ENCODE measurements at places on chromosomes 7 and 10.

DNA sequence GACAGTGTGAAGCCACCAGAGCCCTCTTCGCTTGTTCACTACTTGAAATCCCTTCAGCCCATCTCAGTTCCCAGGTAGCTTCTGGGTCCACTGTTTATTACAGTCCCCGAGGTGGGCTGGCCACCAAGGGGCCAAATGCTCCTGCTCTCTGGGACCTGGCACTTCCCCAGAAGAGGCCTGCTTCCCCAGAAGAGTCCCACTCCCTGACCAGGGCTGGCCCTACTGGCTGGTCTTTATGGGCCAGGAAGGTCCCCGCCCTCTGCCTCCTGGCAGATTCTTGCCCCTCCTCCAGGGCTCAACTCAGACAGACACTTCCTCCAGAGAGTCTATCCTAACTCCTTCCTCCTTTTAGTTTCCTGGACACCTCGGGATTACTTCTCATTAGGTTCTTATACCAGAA, 70.7 kb upstream of the LRRC18 start:
- no peak for DNase-seq

DNA sequence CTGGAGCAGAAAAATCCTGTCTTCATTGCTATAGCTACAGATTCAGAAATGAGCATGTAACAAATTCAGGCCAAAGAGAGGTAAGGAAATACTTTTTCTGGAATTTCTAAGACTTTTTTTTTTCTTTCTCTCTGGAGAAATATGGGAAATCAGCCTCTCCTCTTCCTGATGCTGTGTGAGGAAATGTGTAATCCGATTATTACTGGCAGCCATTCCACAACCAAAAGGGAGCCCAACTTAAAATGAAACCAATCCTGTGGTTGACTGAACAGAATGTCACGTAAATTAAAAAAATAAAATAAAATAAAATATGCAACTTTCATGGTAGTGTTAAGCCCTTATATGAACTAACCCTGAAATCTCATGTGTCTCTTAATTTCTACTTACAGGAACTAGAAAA, 10.7 kb upstream of the POT1 start:
- DNase-seq = no peak

GRCh38 chr10:102669206-102670064, 25.2 kb downstream of the TRIM8 start:
- DNase-seq = no peak

DNA sequence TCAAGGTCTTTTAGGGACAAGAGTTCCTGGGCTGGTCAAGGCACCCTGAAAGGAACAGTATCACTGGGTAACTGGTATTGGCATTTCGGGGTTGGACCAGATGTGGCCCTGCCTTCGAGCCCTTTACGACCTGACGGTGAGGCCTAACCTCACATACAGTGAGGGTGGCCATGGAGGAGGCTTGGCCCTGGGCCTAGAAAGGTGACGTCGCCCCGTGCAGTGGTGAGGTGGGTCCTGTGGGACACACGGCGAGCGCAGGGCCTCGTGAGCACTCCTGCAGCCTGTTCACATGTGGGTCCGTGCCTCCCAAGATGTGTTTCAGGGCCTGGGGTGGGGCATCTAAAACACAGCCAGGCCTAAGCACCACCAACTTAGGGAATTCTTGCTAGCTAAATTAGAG, 36.1 kb downstream of the CRHR2 start:
- no peak for DNase-seq

- DNase-seq = no peak
These were observed 32.0 kb downstream of the CFAP46 start for GRCh38 chr10:132910186-132910880.
